ENCODE measurements at places on chromosomes 6 and 20.

DNA sequence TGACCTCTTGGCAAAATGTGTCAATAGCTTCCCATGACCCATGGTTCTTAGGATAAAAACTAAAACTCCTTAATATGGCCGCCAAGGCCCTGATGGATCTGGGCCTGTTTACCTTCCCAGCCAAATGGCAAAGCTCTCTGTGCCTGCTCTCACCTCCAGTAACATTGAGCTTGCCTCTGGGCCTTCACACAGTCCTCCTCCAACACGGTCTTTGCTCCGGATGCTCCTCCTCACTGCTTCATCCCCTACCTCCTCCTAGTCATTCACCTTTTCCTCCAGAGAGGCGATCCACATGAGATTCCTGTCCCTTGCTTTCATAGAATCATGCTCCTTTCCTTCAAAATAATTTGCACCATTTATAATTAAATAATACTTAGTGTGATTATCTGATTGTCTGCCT lies 172.3 kb upstream of the AFDN start:
- DNase-seq, result no peak

GRCh38 chr6:56579155-56579851 lies 63.4 kb downstream of the DST start:
- no peak for DNase-seq

GRCh38 chr6:70370496-70370895 lies 42.8 kb upstream of the FAM135A start:
- DNase-seq, result no peak

DNA sequence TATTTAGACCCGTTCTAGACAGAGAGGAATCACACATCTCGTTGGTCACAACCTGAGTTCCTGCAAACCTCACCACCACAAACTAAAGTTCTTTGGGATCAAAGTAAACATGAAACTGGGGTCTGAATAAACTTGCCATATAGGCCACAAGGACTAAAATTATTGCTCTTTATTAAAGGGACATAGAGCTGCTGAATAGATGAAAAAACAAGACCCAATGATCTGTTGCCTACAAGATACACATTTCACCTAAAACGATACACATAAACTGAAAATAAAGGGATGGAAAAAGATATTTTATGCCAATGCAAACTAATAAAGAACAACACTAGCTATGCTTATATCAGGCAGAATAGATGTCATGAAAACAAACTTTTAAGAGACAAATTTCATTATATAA lies 623.0 kb downstream of the TBC1D32 start:
- no peak for DNase-seq

- DNase-seq, result no peak
These were observed 66.9 kb upstream of the SMIM28 start for GRCh38 chr6:138310821-138311220.

DNA sequence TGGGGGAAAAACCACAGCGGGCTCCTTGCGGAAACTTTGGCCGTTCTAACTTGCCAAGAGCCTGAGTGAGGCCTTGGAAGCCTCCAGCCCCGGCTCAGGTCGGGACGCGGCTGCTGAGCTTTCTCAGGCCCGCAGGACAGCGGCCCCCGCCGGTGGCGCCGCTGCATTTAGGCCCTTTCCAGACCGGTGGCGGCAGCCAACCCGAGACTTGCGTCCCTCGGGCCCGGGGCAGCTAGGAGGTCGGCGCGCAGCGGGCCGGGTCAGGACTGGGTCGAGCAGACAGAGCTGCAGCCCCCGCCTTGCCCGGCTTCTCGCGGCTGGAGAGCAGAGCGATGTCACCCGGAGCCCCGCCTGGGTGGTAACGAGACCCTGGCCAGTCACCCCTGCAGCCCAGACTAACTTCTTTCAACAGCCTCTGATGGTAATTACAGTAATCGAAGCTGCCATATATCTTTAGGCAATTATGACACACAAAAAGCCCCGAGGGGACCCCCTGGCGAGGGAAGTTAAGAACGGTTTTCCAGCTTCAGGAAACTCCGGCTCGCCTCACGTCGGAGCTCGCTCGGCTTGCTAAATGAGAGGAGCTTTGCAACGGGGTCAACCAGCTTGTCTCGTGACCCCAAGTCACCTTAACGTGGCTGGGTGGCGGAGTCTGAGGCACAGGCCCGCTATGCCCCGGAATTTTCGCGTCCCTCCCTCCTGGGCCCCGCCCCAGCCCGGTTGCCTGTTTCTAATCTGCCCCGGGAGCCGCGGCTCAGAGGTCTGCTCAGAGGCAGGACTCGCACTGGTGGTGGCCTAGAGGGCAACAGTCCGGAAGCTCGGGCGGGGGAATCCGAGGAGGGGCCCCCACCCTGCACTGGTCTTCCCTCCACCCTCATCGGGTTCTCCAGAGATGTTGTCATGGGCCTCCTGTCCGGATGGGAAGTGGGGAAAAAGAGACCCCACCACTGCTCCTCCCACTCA lies 3.0 kb downstream of the NR2E1 start:
- DNase-seq, result no peak

DNA sequence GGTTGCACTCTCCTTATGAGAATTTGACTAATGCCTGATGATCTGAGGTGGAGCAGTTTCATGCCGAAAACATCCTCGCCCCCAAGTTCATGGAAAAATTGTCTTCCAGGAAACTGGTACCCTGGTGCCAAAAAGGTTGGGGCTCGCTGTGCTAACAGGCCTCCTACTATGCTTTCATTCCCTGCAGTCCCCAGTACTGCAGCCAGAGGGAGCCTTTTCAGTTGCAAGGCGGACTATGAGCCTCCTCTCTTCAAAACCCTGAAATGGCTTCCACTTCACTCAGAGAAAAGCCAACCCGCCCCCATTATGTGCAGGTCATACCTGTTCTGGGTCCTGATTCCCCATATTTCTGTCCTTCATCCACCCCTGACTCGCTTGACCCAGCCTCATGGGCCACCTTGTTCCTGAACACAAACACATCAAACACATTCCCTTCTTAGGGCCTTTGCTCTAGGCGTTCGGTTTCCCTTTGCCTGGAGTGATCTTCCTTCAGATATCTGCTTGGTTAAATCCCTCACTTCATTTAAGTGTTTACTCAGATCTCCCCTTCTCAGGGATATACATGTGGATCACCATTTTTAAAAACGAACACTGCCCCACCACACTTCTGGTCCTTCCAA lies 173.7 kb downstream of the PHACTR1 start:
- DNase-seq, result no peak

DNA sequence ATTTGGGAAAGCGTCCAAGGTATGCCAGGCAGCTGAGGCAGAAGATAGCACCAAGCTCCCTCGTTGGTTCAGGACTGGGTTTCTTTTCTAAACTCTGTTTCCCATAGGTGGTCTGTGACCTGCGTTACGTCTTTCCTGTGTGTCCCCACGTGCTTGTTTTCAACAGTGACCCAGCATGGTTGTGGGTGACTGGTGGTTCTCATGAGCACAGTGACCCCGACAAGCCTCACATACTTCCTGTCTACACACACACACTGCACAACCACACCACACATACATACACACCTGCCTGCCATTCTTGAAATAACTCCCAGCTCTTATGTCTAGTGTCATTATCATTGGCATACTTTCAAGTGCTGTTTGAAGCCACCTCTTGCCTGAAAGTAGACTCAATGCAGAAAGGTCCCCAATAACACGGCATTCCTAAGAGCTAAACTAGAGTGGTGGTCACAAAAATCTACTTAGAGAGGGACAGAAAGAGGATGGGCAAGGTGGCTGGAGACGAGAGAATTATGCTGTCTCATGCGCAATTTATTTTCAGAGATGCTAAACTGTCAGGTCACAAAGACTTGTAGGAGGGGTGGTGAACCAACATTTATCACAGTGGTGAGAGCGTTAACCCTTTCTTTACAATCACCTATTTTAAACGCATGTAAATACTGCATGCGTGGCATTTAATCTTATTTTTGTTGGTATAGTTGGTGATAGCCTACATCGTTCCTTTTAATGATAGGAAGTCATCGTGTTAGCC lies 66.7 kb downstream of the GCNT2 start:
- no peak for DNase-seq

DNA sequence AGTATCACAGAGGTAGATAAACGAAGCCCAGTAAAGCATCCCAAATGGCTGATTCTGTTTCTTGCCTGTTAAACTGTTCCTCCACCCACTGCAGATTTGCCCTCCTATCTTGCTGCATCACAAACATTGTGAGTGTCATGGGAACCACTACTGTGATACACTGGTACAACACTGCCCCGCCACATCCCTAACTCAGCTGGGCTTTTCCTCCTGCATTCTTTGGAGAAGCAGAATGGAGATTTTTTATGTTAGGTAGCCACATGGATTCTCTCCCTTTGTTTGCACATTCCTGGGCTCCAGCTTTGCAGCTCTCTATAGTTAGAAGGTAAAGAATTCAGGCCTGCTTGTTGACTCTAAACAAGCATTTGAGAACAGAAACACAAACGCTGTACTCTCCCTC lies 234.1 kb downstream of the TMEM242 start:
- no peak for DNase-seq
